ENCODE measurements at places on chromosomes 4 and X.

- no peak for DNase-seq
Measured at GRCh38 chr4:122787940-122788339, 38.7 kb upstream of the FGF2 start.

GRCh38 chrX:40440866-40441265, 139.9 kb upstream of the ATP6AP2 start:
- no peak for DNase-seq

DNA sequence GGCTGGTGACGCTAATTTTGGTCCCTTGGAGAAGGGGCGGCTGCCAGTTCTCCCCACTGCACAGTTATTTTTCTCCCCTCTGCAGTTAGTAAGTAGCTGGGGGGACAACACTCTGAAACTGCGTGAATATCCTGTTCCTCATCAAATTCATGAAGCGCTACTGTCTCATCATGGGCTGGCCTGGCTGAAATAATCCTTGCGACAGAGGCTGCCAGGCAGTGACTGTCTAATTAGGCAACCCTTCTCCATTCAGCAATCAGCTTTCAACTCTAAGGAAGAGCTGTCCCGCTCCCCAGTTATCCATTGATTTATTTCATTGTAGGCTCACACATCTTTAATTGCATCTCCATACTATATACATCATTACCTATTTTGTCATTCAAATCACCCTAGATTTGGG, 8.2 kb downstream of the SH3TC1 start:
- no peak for DNase-seq

DNA sequence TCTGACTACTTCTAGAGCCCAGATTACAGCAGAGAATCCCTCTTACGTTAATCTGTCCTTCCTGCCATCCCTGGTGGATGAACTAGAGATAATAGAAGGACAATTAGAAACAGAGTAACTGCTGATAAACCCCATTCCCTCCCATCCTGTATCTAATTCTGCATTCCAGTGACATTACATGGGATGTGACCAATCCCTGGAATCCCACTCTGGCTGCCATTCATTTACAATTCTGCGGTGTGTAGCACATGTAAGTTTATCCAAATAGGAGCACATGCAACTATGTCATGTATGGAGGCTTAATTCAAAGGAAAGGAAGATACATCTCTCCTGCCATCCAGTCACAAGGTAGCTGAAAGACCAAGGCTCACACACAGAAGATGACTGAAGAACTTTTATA, 339.5 kb downstream of the GPAT3 start:
- no peak for DNase-seq

DNA sequence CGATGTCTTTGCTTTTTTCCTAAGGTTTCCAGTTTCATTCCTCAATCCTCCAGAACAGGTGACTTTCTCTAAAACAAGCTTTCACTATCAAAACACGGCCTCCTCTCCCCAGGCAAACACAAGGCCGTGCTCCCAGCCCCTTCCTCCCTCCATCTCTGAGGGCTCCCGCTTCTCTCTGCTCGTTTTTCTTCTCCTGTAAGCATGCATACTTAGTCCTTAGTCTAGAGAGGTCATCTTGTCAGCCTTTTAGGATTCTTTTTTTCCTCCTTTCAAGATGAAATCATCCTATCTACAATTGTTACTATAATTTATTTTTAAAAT, 18.7 kb downstream of the DCTD start:
- no peak for DNase-seq
